ENCODE measurements at places on chromosomes 5 and 9.

DNA sequence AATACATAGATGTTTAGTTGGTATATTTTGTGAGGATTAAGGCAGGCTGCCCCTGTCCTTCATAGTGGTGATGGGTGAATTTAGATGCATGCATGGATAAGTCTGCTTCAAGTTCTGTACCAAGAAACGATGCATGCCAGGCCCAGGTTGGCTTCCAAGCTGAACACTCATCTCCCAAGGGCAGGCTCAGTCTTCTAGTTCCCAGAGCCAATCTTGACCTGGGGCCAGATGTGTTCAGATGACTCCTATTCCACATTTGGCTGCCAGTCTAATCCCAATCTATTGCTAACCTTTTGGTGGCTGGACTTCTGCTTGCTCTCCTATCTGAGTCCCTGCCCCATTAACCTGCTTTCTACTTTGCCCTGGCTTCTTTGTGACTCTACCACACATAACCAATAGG, 18.5 kb upstream of the SNAPC3 start:
- H3K27me3 ChIP-seq = no peaks in the 10 kb centered on the region
- H3K4me3 ChIP-seq = no peak overlapping the region
- H3K27ac ChIP-seq = no peak overlapping the region
- H3K4me1 ChIP-seq = no peaks in the 10 kb centered on the region

DNA sequence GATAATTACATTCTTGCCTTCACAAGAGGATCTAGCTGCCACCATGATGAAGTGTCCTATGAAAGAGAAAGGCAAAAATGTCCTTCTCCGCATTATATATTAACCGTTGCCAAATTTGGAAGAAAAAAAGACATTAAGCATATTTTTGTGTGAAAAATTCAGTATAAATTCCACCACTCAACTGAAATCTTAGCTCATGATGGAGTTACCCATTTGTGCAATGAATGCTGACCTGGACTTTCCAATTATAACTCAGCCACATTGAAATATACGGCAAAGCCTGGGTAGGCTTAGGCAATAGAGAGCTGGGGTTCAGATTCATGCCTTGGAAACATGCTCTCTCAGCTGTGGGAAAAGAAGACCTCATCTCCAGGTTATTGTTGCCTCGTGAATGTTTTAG, 71.3 kb upstream of the VCAN start:
- H3K27ac ChIP-seq = no peak overlapping the region
- no peak overlapping the region for H3K4me3 ChIP-seq
- no peaks in the 10 kb centered on the region for H3K27me3 ChIP-seq

DNA sequence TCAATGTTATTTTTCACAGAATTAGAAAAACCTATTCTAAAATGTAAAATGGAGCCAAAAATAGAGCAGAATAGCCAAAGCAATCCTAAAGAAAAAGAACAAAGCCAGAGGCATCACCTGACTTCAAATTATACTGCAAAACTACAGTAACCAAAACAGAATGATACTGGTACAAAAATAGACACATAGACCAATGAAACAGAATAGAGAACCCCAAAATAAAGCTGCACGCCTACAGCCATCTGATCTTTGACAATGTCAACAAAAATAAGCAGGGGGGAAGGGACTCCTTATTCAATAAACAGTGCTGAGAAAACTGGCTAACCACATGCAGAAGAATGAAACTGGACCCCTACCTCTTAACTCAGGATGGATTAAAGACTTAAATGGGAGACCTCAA, 65.8 kb upstream of the PDE4D start:
- H3K27me3 ChIP-seq = no peaks in the 10 kb centered on the region
- no peak overlapping the region for H3K27ac ChIP-seq
- H3K4me3 ChIP-seq = no peak overlapping the region
- no peak for DNase-seq
- H3K36me3 ChIP-seq = no peaks in the 10 kb centered on the region

GRCh38 chr5:142826741-142827492, 56.7 kb downstream of the ARHGAP26 start:
- H3K4me3 ChIP-seq = no peak overlapping the region
- peaks cover 34% of the 10 kb centered on the region for H3K4me1 ChIP-seq
- DNase-seq = no peak

GRCh38 chr9:19028835-19029451, 4.1 kb downstream of the SAXO1 start:
- H3K4me1 ChIP-seq = no peaks in the 10 kb centered on the region
- H3K27me3 ChIP-seq = no peaks in the 10 kb centered on the region
- H3K27ac ChIP-seq = no peak overlapping the region
- no peaks in the 10 kb centered on the region for H3K36me3 ChIP-seq
- H3K4me3 ChIP-seq = no peak overlapping the region

DNA sequence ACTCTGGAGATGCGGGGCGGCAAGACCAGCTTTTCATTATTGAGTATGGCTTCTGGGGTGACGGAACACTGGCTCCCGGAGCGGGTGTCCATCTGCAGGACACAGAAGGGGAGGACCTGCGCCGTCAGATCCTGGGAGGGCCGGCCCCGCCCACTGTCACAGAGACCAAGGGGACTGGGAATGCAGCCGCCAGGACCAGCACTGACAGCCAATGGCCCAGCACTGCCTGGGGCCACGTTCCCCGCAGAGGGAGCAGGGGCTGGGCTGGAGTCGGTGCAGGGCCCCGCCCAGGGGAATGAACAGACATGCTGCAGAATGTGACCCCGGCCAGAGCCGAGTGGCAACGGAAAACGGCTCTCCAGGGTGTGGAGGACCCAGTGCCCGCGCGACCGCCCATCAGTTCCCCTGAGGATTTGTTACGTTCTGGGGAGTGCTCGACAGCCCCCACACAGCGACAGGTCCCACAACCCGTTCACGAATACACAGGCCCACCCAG, at the start of gene ZDHHC11:
ZDHHC11 (minus strand) TSS at position 476 of the 496 bp plus-strand sequence; CDS start at position 92, 384 bp downstream.
- no peak within 1 kb of the TSS for H3K4me3 ChIP-seq
- H3K27me3 ChIP-seq = no peaks in the 10 kb centered on the region
- H3K36me3 ChIP-seq = no peaks in the 10 kb centered on the region
- no peak within 1 kb of the TSS for H3K27ac ChIP-seq
- no peaks in the 10 kb centered on the region for H3K4me1 ChIP-seq
- DNase-seq = peak; percentile 28

- H3K36me3 ChIP-seq = no peaks in the 10 kb centered on the region
- H3K4me1 ChIP-seq = peaks cover 11% of the 10 kb centered on the region
- H3K27me3 ChIP-seq = no peaks in the 10 kb centered on the region
These were observed 32.7 kb upstream of the ABCA1 start for GRCh38 chr9:104960662-104961061.

DNA sequence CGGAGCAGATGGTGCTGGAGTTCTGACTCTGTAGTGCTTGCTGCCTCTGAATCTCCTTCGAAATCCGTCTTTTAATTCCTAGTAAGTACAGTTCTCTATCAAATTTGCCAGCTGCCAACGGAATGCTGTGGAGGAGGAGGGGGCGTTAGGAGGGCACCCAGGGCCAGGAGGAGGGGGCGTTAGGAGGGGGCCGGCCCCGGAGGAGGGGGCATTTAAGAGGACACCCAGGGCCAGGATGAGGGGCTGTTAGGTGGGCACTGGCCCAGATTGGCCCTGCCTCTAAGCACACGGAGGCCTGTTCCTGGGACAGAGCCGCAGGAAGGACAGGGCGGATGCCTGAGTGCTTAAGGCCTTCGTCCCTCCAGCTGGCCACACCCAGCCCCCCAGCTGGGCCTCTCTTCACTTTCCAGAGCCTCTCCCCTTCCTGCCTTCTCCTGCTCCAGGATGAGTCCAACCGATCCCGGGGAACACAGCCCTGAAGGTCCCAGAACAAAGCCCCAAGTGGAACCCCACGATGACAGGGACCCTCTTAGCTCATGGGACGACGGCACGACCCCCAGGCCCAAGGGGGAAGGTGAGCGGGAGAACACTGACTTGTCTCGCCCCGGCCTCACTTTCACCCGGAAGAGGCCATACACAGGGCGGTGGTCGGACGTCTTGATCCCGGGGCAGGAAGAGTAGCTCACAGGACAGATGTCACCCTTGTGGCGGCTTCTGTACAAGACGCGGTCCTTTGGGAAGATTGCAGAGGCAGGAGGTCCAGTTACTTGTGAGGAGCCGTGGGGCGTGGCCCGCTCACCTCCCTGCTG, 9.8 kb downstream of the INPP5E start:
- no peak overlapping the region for H3K27ac ChIP-seq
- no peaks in the 10 kb centered on the region for H3K36me3 ChIP-seq
- H3K4me3 ChIP-seq = no peak overlapping the region
- DNase-seq = no peak

GRCh38 chr9:127423476-127423933, 677 bp upstream of the ZNF79 start:
- H3K4me3 ChIP-seq = peak overlapping the region; percentile 50
- no peaks in the 10 kb centered on the region for H3K36me3 ChIP-seq
- no peaks in the 10 kb centered on the region for H3K27me3 ChIP-seq
- H3K4me1 ChIP-seq = peaks cover 22% of the 10 kb centered on the region
- no peak for DNase-seq
- peak overlapping the region; percentile 90 for H3K27ac ChIP-seq

DNA sequence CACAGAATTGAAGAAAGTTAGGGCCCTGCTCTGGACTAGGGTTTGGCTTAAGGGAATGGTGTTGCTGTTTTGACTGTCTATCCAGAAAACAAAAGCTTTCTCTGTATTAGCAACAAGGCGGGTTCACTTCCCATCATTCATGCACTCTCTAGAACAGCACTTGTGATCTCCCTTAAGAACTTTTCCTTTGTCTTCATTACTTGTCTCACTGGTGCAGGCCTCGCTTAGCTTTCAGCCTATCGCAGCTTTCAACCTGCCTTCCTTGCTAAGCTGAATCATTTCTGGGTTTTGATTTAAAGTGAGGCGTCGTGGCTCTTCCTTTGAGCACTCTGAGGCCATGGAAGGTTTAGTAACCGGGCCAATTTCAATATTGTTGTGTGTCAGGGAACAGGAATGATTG, 35.2 kb upstream of the LPCAT1 start:
- H3K27me3 ChIP-seq = no peaks in the 10 kb centered on the region
- H3K36me3 ChIP-seq = no peaks in the 10 kb centered on the region

GRCh38 chr9:94868464-94868863, 142.0 kb downstream of the AOPEP start:
- H3K27ac ChIP-seq = peak overlapping the region; percentile 95
- H3K27me3 ChIP-seq = no peaks in the 10 kb centered on the region
- no peaks in the 10 kb centered on the region for H3K36me3 ChIP-seq
- no peak overlapping the region for H3K4me3 ChIP-seq

- H3K27ac ChIP-seq = peak overlapping the region; percentile 80
- H3K36me3 ChIP-seq = no peaks in the 10 kb centered on the region
- no peaks in the 10 kb centered on the region for H3K27me3 ChIP-seq
- H3K4me3 ChIP-seq = no peak overlapping the region
- peaks cover 17% of the 10 kb centered on the region for H3K4me1 ChIP-seq
These were observed 31.8 kb upstream of the RXRA start for GRCh38 chr9:134294153-134295071.

DNA sequence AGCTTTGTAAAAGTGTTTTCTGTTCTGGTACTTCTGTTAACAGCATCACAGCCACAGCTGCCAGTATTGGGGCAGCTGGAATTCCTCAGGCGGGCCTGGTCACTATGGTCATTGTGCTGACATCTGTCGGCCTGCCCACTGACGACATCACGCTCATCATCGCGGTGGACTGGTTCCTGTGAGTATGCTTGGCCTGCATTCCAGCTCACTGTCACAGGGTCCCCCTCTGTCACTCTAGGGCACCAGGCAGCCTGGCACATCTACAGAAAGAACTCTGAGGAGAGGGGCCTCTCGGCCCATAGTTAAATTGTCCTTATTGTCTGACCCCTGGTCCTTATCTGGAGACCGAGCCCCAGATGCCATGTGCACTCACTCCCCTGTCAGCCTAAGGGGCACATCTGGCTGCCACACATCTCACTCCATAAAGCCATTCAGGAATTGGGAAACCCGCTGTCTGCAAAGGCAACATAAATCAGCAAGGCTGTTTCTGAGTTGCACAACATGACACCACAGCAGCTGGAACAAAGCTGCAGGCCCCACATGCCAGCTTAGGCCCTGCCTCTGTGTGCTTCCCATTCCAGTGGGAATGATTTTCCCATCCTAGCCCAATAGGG, 77.5 kb downstream of the SLC1A3 start:
- peaks cover 4% of the 10 kb centered on the region for H3K4me1 ChIP-seq
- H3K4me3 ChIP-seq = no peak overlapping the region
- peak overlapping the region; percentile 65 for H3K27ac ChIP-seq

GRCh38 chr9:132319421-132320110, 35.2 kb downstream of the SETX start:
- H3K4me1 ChIP-seq = no peaks in the 10 kb centered on the region
- no peaks in the 10 kb centered on the region for H3K27me3 ChIP-seq
- H3K4me3 ChIP-seq = no peak overlapping the region
- H3K36me3 ChIP-seq = no peaks in the 10 kb centered on the region

- no peaks in the 10 kb centered on the region for H3K4me1 ChIP-seq
- H3K27me3 ChIP-seq = no peaks in the 10 kb centered on the region
- DNase-seq = no peak
- no peak overlapping the region for H3K27ac ChIP-seq
- H3K4me3 ChIP-seq = no peak overlapping the region
These were observed 734.9 kb downstream of the DTWD2 start for GRCh38 chr5:118253225-118254061.

DNA sequence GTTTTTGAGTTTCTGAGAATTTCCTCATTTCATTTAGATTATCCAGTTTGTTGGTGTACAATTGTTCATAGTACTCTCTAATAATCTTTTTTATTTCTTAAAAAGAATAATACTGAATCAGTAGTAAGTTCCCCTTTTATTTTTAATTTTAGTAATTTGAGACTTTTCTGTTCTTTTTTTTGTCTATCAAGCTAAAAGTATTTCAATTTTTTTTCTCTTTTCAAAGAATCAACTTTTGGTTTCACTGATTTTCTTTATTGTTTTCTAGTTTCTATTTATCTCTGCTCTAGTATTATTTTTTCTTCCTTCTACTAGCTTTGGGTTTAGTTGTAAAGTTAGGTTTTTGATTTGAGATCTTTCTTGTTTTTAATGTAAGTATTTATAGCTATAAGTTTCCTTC, 60.6 kb upstream of the ARL15 start:
- H3K36me3 ChIP-seq = no peaks in the 10 kb centered on the region
- H3K4me1 ChIP-seq = peaks cover 20% of the 10 kb centered on the region
- no peaks in the 10 kb centered on the region for H3K27me3 ChIP-seq
- no peak overlapping the region for H3K27ac ChIP-seq
- no peak overlapping the region for H3K4me3 ChIP-seq
- no peak for DNase-seq

DNA sequence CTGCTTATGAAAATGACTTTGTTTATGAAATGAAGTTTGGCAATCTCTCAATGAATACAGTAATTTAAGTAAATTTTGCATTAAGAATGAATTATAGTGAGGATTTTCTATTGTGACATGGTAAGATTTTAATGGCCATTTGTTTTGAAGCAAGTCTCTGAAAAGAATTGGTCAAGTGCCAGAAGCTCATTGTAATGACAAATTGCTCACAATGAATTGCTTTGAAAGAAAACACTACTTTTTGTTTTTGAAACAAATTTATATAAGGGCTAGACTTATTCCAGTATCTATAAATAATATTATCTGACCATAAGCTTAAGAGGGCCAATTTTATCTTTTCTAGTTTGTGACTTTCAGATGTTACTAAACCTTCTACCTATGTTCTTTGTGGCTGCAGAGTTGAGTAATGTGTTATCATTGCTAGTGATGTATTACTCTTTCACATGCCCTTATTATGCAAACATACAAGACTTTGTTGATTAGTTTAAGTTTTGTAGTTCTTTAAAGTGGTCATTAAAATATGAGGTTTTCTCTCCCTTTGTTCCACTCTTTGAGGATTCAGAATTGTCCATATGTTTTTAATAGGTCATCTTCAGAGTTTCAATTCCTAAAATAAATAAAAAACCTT, 93.0 kb upstream of the ZNF608 start:
- DNase-seq = no peak
- H3K27ac ChIP-seq = no peak overlapping the region
- H3K27me3 ChIP-seq = no peaks in the 10 kb centered on the region

Measured in hepatocyte (in vitro differentiated cells).